Stimulated activated CD4-positive, alpha-beta T cell treated with anti-CD3 and anti-CD28 coated beads, Interleukin-4, amount 100 ng/mL, for 4 hours (primary cell): ENCODE measurements at places on chromosomes 7 and 10.

DNA sequence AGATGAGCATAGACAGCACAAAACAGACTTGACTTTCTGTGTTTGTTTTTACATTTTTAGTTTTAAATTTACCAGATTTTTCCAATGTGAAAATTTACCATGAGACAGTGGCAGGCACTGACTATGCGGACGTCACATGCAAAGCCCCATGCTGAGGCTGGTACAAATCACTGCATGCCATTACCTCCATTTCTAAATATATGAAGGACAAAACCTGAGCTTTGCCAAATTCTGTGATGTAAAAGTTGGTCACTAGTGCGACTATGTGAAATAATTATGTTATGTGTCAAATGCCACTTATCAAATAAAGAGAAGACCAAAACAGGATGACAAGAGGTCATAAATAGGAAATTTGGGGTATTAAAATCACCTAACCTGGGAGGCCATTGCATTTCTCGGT is 22.1 kb downstream of the NRAP start:
- DNase-seq, result no peak

GRCh38 chr7:48617508-48617907 is 306.8 kb upstream of the CDC14C start:
- DNase-seq, result no peak

GRCh38 chr10:90872648-90873020 is 860 bp downstream of the RPP30 start:
- DNase-seq, result no peak

GRCh38 chr7:50632561-50633413 is 67.6 kb upstream of the DDC start:
- DNase-seq, result peak; percentile 39

- DNase-seq, result no peak
Observed at GRCh38 chr10:44673245-44673983, 237.7 kb upstream of the TMEM72 start.

DNA sequence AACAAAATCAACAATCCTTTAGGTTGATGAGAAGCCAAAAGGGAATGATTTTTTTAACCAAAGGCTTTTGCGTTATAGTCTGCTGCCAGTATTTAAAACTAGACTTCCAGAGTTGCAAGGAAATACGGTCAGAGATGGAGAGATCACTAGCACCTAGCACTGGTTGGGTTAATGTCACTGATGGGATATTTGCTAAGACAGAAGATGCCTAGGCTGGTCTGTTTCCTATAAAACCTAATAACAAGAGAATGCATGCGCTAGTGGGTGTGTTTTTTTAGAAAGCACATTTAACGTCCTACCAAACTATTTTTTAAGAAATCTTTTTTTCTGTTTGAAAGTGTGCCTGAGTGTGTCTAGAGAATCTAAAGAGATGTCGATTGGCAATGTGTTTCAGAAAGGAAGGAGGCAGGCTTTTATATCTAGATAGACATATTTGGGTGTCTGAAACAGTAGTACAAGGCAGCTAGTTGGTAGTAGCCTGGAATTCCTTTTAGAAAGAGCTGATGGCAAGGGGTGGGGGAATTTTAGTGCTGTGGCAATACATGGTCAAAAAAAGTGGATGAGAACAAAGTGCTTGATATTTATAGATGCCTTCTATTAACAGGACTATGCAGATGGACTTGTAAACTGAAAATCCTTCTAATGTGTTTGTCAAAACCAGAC is 863 bp downstream of the CALD1 start:
- no peak for DNase-seq
